ENCODE measurements at places on chromosomes 12 and 14.

GRCh38 chr12:4743046-4743445 is 22.8 kb downstream of the GALNT8 start:
- no peak for DNase-seq

DNA sequence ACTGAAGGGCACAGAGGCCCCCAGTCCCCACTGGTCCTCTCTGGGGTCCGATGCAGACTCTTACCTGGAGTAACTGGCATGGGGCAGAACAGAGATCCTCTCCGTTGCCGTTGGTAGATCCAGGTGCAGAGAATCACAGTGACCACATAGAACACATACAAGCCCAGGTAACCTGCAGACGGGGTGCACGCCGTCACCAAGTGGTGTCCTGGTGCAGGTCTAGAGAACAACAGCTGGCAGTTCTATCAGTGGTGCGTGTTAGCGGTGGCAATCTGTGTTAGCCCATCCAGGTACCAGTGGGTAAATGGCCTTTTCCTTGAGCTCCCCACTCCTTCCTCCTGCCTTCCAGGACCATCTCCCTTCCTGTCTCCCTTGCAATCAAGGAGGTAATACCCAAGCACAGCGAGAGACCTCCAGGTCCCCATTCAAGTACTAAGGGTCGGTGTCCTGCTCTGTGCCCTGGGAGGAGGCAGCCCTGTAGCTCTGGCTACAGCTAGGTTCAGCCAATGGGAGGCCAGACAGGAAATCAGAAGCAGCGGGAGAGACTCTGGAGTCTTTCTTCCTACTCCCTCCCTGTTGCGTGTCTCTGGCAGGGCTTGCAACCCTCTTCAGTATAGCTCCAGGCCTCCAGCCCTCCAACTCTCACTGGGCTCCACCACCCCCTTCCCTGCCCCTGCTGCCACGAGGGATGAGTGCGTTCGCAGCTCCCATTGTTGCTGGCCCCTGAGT is 15.8 kb downstream of the SLC8B1 start:
- no peak for DNase-seq

GRCh38 chr12:62332598-62332997 is 72.4 kb downstream of the USP15 start:
- DNase-seq = no peak

DNA sequence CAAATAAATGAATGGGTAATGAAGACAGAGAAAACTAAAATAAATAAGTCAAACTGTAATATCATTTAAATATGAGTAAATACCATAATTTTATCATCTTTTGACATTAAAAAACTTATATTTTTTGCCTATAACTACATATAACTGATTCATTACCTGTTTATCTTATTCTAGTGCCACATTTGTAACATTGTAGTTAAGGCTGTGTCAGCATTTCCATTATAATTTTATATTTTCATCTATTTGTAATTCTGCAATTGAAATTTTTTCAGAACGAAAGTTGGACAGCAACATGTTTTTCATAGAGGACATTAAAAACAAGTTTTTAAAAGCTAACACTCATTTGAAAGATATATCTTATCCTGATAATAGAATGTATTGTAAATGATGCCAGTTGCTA is 1286.5 kb downstream of the LRFN5 start:
- DNase-seq = no peak

DNA sequence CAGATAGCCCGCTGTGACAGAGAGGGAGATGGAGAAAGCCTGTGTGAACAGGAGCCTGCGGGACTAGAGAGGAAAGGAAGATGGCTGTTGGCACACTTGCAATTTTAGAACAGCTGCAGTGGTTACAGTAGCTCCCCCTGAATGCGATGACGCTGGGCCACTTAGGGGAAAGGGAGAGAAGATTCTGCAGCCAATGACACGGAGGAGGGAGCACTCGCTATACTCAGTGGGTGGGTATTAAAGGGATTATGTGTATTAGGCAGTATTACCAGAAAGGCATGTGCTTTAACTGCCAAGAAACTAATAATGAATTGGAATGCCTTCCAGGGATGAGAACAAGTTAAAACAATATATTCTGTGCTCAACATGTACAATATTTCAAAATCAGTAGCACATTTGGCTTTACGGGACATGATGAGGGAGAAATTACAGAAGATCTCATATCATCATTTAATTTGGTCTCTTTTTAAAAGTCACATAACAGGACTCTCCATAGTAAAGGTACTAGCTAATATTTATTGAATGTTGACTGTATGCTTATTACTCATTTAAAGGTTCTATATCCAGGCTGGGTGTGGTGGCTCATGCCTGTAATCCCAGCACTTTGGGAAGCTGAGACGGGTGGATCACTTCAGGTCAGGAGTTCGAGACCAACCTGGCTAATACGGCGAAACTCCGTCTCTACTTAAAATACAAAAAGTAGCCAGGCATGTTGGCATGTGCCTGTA is 35.9 kb upstream of the FOS start:
- no peak for DNase-seq

- DNase-seq = no peak
These were observed 83.2 kb downstream of the DAD1 start for GRCh38 chr14:22505697-22506377.

- DNase-seq = no peak
These were observed 142.6 kb upstream of the NCOR2 start for GRCh38 chr12:124709722-124710687.

DNA sequence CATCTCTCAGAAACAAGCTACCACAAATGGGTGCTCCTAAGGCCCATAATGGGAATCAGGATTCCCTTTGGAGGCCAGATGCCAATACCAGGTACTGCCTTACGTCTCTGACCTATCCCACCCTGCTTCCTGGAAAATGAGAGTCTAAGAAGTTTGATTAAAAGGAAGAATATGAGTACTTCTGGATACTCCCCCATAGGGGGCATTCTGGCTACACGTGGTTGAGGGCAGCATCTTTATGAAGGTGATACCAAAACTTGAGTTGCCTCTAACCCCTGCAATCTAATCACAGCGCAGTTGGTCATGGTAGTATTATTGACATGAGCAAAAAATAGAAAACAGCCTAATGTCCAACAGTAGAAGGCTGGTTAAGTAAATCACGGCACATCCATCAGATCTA is 184.2 kb upstream of the LHX5 start:
- no peak for DNase-seq

DNA sequence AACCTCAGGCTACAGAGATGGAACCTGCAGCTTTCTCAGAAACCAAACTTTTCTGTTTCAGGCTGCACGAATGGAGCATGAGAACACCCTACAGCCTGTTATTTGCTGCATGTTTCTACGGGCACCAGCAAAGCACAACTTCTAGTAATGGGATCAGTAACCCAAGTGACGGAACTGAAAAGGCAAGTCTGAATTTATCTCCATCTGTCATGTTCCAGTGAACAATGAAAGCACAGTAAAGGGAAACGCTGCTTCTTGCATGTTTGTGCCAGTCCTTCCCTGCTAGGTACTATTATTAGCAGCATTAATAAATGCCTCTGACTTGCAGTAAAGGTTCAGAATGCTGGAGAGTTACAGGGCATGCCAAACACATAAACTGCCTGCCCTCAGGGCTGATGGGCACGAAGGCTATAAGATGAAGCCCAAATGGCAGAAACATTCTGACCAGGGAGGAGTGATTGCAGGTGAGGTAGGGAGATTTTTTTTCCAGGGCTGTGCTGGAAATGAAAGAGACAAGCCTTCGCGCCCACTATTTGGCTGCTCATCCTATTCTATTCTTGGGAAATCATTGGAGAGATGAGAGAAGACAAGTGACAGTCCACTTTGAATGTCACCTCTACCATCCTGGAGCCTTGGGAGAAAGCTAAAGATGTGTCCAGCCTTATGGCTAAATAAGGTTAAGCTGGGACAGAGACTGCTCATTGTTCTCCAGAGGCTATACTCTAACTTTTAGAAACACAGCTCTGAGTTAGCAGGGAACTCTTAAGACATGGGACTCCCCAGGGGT is 100.4 kb upstream of the PLXNC1 start:
- no peak for DNase-seq

DNA sequence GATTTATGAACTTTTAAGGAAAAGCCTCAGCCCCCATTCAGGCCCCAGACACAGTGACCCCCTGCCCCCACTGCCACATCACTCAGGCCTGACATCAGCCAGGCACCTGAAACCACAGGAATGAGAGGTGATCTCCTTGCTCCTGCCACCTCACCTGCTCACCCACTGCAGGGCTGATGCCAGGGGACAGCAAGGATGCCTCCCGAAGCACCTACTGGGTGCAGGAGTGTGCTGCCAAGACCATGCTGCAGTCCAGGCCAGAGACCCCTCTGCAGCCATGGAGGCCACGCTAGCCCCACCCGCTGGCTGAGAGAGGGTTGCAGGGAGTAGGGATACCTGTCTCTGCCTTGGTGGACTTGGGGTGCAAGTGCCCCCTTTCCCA is 18.6 kb upstream of the KRT7 start:
- no peak for DNase-seq

GRCh38 chr12:62722971-62723680 is 211.8 kb downstream of the PPM1H start:
- DNase-seq = no peak

DNA sequence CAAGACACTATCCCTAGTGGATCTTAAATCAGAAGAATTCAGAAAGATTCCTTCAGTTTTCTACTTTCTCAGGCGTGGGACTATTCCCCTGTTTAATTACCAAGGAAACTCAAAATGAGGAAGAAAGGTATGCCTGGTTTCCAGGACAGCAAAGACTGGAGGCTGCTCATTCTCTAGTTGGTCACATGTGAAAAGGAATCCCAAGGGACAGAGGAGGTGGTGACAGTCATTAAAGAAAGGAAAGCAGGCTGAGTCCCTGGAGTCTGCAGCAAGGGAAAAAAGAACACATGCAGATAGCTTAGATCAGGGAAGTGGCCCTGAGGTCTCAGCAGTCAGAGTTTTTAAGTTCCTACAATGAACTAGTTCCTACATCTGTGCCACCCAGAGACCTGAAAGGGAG is 165.4 kb upstream of the CCDC198 start:
- DNase-seq = no peak

DNA sequence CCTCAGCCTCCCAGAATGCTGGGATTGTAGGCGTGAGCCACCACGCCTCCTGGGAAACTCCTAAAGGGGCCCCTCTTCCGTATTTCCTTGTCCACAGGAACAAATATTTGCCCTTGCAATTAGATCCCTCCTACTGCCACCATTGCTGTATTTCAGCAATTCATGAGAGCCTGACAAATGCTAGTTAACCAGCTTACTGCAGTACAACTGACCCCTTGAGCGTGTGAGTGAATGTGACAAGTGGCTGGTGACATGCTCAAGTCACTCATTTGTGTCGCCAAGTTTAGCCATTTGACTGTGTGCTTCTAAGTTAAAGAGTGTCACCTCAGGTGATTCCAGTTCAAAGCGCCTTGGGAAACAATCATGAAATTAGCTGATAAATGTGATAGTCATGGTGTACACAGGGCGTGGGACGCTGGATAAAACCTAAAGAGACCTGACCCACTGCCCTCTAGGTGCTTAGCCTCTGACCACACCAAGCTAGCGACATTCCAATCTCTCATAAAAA is 56.1 kb upstream of the MAP1LC3B2 start:
- no peak for DNase-seq

DNA sequence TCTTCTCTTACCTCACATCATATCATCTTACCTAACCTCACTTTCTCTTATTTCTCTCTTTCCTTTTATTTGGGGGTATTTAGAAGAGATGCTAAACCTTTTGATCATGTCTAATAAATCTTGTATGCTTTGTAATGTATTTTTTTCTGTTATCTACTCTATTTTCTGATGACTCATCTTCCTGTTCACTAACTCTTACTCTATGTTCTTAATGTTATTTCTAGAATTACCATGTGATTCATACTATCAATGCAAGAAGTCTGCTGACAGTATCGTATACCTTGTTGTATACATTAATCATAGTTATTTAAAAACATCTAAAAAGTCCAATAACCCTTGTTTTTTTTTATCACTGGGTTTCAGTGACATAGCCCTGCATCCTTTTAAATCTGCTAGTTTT is 62.3 kb downstream of the MGAT4C start:
- DNase-seq = no peak

- DNase-seq = no peak
These were observed 518.7 kb downstream of the TMEM121 start for GRCh38 chr14:106044949-106045596.

- DNase-seq = no peak
These were observed 141.2 kb downstream of the MED13L start for GRCh38 chr12:116136340-116136739.

GRCh38 chr12:53345486-53346188 is 9.5 kb upstream of the SP7 start:
- no peak for DNase-seq

- DNase-seq = no peak
These were observed 16.4 kb downstream of the PHETA1 start for GRCh38 chr12:111352296-111352993.

- DNase-seq = no peak
These were observed 41.0 kb downstream of the ZCRB1 start for GRCh38 chr12:42284876-42285275.

GRCh38 chr12:67068761-67069450 is 200.3 kb upstream of the CAND1 start:
- no peak for DNase-seq

DNA sequence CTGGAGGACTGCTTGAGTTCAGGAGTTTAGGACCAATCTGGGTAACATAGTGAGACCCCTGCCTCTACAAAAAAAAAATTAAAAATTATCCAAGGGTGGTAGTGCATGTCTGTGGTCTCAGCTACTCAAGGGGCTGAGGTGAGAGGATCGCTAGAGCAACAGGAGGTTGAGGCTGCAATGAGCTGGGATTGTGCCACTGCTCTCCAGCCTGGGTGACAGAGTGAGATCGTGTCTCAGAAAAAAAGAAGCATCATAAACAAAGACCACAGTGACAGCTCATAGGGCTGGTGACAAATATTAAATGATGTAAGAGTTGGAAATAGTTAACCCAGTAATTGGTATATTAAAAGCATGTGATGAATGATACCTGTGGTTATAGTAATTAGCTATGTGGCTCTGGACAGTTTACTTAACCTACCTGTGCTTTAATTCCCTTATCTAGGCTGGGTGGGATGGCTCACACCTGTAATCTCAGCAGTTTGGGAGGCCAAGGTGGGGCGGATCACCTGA is 68.0 kb downstream of the GSC start:
- no peak for DNase-seq

DNA sequence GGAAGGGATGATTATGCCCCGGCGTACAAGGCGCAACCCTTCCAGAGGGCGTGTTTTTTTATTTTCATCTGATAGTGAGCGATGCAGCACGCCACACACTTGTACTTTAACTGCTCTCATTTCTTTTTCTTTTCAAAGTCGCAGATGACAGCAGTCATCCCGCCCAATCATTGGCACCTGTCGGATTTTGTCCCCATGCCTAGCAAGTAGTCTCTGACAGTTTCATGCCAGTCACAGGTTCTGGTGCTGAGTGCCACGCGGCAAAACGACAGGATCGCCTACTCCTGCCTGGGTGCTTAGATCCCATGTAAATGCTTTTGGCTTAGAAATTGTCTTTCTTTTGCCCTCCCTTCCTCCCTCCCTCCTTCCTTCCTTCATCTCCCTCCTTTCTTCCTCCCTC is 117.7 kb downstream of the GLT1D1 start:
- DNase-seq = no peak

DNA sequence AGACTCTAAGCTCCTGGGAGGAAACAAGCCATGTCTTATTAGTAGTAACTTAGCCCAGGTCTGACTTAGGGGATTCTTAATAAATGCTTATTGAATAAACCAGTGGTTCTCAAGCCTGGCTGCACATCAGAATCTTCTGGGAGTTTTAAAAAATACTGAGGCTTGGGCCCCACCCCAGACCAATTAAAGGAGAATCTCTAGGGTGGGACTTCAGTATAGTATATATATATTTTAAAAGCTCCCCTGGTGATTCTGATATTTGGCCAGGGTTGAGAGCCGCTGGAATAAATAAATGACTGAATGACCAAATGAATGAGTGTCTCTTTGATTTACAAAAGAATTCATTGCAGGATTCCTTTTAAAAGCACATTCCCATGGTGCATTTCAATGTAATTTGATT is 151.5 kb upstream of the GSC start:
- DNase-seq = no peak

Data from cortex of kidney (tissue), 1 donor.